ENCODE measurements at places on chromosomes 4 and X.

- DNase-seq = no peak
These were observed 2.4 kb downstream of the RHOH start for GRCh38 chr4:40199179-40199670.

- DNase-seq = no peak
These were observed 27.1 kb downstream of the STAG2 start for GRCh38 chrX:123988423-123989111.

DNA sequence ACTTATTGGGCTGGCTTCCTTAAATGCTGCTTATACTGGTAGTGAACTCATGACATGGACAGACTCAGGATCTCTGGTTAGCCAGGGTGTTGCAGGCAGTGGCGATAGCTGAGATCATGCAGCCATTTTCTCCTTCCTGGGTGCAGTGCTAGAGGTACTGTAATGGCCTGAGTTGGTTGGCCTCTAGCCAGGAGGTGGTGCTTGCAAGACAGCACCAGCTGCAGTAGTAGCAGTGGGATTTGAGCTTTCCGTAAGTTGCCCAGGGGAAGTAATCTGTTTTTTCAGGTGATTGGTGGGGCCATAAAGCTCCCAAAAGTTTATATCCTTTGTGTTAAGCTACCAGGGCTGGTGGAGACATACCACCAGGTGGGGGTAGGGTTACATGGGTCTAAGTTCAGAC, 45.1 kb upstream of the AADAT start:
- DNase-seq = no peak

DNA sequence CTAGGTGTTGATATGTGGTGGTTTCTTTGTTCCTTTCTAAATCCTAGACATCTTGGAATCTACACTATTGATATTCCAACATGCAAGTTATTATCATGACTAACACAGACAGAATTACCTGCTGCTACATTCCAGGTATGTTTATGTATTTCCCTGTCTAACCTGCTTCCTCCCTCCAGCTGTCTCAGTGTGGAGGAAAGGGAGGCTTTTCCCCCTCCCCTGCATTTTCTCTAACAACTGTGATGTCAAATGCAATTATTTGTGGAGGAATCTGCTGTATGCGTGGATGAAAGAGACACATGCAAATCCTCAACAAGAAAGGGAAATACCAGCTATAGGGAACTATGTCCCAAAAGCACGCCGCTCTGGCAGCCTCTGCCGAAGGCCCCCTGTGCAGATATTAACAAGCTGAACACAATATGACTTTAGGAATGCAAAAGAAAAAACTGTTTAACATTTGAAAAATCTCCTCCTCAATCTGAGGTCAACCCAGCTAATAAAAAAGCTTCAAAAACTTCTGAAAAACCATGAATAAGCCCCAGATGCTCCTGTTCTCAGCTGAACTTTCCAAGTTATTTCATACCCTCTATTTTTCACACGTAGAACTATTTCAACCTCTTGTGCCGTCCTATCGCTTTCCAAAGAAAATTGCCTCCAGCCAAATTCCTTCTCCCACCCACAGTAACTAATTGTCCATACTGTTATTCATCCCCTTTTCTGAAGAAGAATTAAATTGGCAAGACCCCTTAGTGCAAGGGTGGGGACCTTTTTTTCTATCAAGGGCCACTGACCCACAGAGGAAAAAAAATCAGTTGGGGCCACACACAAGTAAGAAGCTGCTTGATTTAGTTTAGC, 225.1 kb upstream of the GPC4 start:
- DNase-seq = no peak

DNA sequence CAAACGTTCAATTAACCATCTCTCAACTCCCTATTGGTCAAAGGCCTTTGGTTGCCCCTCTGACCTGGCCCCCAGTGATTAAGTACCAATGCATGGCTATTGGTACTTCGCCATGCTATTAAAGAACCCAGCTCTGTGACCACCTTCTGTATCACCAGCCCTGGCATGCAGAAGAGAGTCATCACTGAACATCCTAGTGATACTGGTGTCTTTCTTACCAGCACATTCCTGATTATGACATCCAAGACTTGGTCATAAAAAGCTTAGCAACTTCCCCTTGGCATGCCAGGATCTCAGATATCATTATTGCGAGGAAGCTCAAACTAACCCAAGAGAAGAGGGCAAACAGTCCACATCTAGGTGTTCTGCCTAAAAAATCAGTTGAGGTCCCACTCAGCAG, 122.3 kb upstream of the OTUD4 start:
- DNase-seq = no peak

DNA sequence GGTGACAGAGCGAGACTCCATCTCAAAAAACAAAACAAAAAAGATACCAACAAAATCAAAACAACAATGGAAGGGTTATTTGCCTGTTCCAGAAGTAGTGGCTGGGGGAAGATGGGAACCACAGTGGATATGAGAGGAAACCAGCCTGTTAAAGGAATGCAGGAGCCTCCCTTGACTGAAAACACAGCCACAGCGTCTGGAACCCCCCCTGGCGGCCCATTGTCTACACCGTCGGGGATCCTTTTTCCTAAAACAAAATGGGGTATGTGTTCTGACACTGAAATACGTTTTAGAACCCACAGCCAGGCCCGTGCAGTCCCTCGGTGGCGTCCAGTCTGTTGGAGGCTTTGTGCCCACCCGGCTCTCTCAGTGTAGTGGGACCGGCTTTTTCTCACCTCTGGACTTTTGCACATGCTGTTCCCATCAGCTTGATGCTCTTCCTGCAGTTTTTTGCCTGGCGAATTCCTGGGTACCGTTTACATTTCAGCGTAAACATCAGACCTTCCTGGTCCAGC, 19.6 kb downstream of the PIGG start:
- no peak for DNase-seq

GRCh38 chr4:87884976-87885549, 52.3 kb downstream of the MEPE start:
- DNase-seq = no peak

GRCh38 chr4:126798214-126798613, 834.5 kb upstream of the INTU start:
- no peak for DNase-seq

- peak; percentile 93 for DNase-seq
These were observed 90.7 kb downstream of the PALLD start for GRCh38 chr4:168587411-168588125.

- no peak for DNase-seq
These were observed 199.8 kb upstream of the WDFY3 start for GRCh38 chr4:85166318-85166717.

DNA sequence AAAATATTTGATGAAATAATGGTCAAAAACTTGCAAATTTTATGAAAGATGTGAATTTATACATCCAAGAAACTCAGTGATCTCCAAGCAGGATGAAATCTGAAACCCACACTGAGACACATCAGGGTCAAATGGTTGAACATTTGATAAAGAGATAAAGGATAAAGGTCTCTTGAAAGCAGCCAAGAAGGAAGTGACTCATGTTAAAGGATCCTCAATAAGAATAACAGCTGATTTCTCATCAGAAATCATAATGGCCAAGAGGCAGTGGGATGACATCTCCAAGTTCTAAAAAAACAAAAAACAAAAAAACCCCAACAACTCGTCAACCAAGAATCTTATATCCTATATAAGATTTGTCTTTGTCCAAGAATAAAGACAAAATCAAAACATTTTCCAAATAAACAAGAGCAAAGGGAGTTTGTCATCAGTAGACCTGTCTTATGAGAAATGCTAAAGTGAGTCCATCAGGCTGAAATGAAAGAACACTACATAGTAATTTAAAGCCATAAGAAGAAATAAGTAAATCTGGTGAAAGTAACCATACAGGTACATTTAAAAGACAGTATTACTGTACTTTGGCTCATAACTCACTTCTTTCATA, 121.7 kb downstream of the PDS5A start:
- peak; percentile 68 for DNase-seq

DNA sequence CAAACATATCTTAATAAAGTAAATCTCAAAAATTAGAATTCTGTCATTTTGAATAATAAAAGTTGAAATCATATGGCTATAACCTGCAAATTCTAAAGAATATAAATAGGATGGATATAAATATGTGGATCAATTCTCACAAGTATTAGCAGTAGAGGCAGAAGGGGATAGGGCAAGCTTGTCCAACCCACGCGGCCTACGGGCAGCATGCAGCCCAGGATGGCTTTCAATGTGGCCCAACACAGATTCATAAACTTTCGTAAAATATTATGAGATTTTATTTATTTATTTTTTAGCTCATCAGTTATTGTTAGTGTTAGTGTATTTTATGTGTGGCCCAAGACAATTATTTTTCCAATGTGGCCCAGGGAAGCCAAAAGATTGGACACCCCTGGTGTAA, 41.4 kb downstream of the PPA2 start:
- no peak for DNase-seq

GRCh38 chrX:118723376-118723775, 4.0 kb upstream of the IL13RA1 start:
- no peak for DNase-seq

DNA sequence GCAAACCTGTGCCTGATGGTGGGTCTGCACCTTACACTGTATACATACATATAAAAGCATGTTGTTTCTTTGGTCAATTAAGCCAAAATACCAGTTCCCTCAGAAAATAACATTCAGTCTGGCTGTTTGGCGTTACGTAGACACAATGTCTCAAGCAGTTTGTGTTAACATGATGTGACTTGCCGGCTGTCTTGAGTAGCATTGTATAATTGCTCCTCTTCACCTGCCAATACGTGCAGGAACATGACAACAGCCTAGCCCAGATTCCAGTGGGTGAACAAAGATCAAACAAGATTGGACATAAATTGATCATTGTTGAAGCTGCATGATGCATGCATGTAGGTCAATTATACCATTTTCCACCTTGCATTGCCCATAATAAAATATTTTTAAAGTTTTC, 102.3 kb downstream of the F11 start:
- no peak for DNase-seq

- peak; percentile 44 for DNase-seq
These were observed 821.3 kb downstream of the TRIML1 start for GRCh38 chr4:188960411-188961093.

GRCh38 chr4:108360754-108361445, 192.2 kb upstream of the LEF1 start:
- peak; percentile 91 for DNase-seq

GRCh38 chr4:159937595-159937994, 834.7 kb downstream of the RAPGEF2 start:
- no peak for DNase-seq

DNA sequence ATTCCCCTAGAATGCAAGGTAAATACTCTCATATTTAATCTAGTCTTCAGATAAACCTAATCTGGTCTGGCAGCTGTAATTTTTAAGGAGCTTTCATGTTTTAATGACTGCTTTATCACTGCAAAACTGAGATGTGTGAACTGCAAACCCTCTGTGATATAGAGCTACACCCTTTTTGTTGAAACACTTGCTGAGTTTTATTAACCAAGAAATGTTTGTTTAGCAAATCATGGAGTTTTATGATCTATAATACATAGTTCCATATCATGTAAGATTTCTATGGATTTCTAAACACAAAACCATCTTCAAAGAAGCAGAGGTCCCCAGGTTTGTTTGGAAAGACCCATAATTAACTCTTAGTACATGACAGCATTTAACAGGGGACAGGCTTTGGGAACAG, 126.4 kb downstream of the BTC start:
- no peak for DNase-seq

DNA sequence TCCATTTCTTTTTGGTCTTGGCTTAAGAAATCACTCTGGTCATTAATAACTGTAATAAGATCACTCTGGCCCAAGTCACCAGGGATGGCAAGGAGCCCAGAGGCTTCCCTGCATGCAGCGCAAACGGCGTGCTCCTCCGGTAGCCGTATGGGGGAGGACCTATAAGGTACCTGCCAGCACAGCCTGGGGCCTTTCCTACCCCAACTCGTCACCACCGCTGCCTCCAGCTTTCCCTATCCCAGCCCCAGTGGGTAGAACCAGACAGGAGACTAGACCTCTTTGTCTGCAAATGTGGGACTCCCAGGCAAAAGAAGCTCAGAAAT, 25.9 kb downstream of the HAND2 start:
- DNase-seq = no peak

- no peak for DNase-seq
These were observed 22.4 kb downstream of the STK26 start for GRCh38 chrX:132045456-132045855.

DNA sequence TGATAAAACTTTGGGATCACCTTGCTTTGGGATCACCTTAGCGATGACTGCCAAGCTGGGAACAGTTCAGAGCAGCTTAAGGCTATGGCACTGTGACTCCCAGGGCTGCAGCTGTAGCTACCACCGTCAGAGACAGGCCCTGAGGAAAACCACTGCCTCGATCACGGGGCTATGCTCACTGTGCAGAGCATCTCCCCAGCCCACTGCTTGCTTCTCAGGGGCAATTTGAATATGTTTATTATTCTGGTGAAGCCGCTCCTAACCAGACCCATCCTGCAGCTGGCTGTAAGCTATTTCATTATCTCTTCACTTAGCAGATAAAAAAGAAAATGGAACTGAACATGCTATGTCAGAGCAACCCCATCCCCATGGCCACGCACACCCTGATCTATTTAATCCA, 328.5 kb downstream of the EVC2 start:
- DNase-seq = no peak

DNA sequence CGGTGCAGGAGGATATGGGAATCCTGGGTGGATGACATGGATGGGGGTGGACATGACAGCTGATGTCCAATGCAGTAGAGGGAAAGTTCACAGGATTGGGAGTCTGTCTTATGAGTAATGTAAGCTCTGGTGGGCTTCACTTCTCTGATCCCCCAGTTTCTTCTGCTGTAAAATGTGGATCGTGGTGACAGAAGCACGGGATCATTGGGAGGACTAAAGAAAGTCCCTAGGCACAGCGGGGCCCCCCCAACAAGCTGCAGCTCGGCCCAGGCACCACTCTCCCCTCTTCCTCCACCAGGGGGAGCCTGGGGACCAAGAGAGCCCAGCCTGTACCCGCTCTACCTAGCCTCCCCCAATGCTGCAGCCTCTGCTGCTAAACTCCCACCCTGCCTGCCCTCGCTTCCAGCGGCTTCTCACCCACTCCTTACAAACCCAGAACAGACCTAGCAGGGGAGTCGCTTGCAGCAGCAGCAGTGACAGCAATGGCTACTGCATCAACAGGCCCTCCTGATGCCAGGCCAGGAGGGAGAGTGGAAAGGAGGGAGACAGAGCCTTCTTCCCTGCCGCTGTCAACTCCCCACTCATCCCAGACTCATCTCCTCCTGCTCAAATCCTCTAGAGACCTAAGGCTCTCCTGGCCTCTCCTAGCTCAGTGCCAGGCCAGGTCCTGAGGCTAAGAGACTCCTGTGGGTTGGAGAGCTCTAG, 36.1 kb upstream of the IQSEC2 start:
- peak; percentile 39 for DNase-seq

All from EL (cell line).